ENCODE measurements at places on chromosomes 7 and 10.

DNA sequence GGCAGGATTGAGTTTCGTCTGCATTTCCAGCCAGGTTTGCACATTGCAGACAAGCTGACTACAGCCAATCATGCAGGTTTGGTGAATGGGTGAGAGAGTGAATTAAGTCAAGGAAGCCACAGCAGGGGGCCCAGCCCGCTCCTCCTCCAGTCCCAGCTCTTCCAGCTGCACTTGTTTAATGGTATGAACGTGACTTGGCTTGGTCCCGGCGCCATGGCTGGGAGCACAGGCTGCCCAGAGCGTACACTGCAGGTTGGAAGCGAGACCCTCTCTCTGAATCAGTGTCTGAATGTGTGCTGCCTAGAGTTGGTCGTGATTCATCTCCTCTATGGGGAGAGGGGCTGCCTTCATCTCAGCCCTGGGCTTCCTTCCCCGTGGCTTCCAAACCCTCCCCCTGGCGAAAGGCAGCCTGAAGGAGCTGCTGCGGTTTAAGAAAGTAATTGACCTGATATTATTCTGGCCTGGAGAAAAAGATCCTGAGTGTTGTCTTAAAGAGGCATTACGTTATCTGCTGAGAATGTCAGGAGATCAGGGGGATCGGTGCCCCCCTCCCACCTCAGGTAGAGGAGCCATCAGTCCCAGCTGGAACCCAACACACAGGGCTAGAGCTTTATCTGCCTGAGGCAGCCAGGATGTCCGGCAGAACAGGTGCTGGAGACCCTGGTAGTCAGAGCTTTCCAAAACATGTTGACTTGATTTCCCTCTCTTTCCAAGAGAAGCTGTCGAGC is 132.1 kb downstream of the COL26A1 start:
- no peak for DNase-seq

DNA sequence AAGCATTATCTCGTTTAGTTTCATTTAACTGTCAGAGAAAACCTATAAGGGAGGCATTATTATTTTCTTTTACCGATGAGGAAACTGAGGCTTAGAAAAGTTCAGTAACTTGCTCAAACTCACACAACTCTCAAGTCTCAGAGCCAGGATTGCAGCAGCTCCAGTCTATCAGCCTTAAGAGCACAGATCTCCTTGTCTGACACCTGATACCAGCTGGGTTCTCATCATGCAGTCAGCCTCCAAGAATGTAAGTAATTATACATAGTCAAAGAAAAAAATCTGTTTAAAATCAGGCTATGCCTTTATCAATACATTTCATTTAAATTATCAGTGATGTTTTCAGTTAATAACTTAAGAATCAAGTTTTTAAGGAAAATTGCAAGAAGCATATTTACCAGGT is 236.6 kb upstream of the TCF7L2 start:
- no peak for DNase-seq

- DNase-seq, result no peak
These were observed 26.8 kb upstream of the HDAC9 start for GRCh38 chr7:18468795-18469194.

GRCh38 chr10:80485076-80485945 is 31.2 kb downstream of the TSPAN14 start:
- DNase-seq, result no peak

GRCh38 chr7:131933751-131934289 is 377.4 kb upstream of the PODXL start:
- no peak for DNase-seq

GRCh38 chr7:16040346-16040745 is 353.9 kb upstream of the MEOX2 start:
- no peak for DNase-seq

DNA sequence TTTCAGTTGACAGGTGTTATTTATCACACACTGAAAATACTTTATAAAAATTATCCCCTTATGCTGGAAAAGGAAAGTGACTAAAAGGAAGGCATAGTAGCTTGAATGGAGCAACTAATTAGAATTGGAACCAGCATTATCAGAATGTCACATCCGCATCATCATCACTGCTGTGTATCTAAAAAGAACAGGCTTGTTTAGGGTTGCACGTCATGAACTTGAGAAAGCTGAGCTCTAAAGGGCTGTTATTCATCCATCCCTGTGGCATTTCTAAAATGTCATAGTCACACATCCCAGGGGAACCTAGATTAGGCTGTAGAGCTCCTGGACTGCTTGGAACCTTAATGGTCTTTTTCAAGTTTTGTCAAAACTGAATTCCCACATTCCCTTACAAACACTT is 54.4 kb downstream of the KLHDC10 start:
- DNase-seq, result no peak

DNA sequence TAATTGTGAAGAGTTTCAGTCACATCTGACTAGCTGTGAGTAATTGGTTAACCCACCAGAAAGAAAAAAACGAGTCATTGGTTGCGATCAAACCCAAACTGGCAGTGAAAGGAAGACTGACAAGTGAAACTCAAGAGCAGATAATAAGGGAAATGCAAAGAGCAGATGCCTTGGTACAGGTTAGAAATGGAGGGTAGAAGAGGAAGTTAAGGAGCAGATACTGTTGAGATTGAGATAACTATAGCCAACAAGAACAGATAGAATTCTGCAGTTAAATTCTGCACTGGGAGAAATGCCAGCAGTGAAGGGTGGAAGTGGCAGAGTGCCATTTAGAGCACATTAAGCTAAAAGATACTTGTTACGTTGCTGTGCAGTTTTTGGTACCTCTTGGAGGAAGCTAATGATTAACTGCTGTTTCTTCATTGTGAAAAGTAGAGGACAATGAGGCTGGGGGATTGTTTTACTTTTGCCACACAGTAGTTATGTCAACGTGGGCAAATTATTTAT is 65.8 kb downstream of the CDK13 start:
- DNase-seq, result peak; percentile 74

- DNase-seq, result peak; percentile 18
These were observed 79.7 kb downstream of the FOXL3 start for GRCh38 chr7:369476-370258.

- DNase-seq, result no peak
These were observed 59.1 kb downstream of the CH25H start for GRCh38 chr10:89148061-89148460.

- DNase-seq, result no peak
These were observed 5.9 kb upstream of the HMX2 start for GRCh38 chr10:123141791-123142700.

- peak; percentile 88 for DNase-seq
These were observed at the start of gene HOXA4 for GRCh38 chr7:27130540-27131389. TSS of gene HOXA4 (minus strand) at chr7:27130757. CDS start at chr7:27130733, 24 bp downstream.

GRCh38 chr7:48755061-48755555 is 169.2 kb upstream of the CDC14C start:
- DNase-seq, result no peak

DNA sequence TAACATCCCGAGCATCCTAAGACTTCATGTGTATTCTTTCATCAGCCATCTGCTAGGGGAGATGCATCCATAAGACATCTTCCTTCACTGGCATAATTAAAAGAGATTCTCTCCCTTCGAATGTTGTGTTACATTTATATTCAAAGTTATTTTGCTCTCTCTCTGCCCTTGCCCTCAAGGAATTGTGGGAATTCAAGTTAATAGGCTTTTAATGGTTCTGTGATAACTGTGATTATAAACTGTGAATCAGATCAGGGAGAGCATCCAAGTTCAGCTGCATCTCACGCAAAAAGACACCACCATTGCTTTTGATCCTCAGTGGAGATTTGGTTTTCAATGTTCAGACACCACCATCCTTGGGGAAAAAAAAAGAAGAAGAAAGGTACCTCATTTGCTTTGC is 9.2 kb upstream of the TEX36 start:
- DNase-seq, result no peak

DNA sequence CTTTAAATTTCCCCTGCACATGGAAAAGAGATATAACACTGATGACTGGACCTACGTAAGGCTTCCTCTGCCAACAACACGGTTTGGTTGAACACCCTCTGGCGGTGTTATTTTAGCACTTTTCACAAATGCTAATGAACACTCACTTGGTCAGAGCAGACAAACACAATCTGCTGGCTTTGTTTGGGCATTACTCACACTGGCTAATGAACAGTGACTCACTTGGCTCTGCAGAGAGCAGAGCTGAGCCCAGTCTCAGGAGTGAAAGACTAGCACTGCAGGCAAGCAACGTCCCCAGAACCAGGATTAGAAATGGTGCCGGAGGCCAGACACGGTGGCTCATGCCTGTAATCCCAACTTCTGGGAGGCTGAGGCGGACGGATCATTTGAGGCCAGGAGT is 430.8 kb downstream of the PLXNA4 start:
- no peak for DNase-seq

DNA sequence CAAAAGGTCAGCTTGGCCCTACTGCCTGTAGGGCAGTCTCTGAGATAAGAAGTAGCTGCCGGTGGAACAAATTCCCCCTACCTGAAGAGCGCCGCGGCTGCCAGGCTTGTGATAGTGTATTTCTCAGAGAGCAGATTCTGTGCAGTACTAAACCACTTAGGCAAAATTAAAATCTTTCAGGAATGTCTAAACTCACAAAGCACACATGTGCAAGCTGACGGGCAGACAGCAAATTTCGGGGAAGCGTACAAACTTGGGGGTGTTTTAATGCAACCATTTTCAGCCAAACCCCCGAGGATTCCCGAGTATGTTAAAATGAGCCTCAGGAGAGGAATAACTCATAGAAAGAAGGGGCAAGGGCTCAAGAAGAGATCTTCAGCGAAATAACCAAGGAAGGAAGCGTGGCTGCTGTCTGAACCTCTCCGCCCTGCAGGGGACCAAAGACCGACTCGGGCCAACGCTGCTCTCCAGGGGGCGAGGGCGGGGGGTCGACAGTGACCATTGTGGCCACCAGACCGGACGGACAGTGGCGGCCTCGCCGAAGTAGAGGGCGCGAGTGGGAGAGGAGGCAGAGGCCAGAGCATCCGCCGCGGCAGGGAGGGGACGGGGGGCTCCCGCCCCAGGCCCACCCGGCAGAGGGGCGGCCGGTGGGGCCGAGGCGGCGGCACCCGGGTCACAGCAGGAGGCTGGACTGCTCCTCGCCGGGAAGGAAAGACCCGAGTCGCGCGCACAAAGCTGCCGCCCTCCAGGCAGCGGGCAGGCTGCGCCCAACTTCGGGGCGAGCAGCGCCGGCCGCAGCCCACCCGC is 819 bp downstream of the HYCC1 start:
- peak; percentile 56 for DNase-seq

GRCh38 chr10:600234-600633 is 89.2 kb downstream of the DIP2C start:
- no peak for DNase-seq

DNA sequence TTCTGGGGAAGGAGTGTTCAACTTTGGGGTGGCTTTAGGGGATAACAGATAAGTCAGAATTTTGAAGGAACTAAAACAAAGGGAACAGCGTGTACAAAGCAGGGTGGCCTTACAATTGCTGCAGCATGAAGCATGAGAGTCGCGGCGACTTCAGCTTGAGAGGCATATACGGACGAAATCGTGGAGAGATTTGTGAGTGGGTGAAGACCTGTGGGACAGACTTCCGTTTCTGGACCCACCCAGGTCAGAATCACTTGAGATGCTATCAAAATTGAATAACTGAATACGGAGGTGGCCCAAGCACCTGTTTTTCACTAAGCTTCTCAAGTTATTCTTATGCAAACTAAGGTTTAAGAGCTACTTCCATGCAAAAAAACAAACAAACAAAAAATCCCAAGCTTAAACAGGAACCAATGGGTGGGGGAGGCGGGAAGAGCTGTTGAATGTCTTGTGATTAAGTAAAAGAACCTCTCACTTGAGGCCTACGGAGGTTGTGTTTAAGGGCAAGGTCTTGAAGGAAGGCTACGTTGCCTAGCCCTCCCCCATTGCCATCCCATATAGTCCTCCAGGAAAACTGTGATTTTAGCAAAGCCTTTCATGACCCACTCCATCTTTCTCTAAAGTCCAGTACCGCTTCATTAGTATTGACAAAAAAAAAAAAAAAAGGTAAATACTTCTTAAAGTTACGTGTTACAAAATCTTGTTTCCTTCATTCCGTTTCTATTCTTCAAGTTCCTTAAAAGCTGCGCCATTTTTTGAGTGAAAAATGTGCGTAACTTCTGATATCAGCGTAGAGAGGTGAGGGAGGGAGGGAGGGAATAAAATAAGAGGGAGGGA is 1.3 kb upstream of the TRIM24 start:
- no peak for DNase-seq

- DNase-seq, result peak; percentile 13
These were observed 3.3 kb upstream of the OPN4 start for GRCh38 chr10:86651021-86651471.

DNA sequence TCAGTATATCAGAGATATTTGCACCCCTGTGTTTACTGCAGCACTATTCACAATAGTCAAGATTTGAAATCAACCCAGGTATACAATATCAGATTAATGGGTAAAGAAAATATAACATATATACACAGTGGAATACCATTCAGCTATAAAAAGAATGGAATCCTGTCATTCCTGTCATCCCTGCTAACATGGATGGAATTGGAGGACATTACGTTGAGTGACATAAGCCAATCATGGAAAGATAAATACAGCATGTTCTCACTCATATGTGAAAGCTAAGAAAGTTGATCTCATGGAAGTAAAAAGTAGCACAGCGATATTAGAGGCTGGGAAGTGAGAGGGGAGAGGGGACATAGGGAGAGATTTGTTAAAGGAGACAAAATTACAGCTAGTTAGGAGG is 171.0 kb downstream of the ARL5B start:
- DNase-seq, result no peak

DNA sequence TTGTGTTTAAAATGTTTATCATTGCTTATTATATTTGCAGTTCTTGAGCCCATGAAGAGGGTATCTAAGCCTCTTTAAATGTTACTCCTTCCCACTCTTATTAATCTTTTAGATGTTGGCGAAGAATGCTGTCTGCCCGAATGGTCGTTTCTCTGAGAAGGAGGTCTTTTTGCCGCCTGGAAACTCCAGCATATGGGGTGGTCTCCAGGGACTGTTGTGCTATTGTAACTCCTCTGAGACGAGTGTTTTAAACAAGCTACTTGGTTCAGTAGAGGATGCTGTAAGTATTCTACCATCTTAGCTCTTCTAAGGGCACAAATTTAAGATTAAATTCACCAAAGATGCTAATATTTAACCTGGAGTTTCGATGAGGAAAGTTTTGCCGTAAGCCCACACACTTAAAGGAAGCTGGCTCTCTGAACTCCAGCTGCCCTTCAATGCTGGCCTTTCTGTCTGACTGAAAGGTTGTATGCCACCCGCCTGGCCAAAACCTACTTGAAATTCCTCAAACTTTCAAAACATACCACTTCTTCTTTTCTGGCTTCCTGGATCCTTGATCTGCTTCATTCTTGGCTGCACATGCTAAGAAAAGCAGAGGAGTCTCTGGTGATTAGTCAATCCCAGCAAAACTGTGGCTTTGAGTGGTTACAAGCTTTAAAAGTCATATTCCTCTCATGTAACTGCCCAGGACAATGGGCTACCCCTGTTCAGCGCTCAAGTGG is 74.7 kb downstream of the ABCA13 start:
- no peak for DNase-seq

DNA sequence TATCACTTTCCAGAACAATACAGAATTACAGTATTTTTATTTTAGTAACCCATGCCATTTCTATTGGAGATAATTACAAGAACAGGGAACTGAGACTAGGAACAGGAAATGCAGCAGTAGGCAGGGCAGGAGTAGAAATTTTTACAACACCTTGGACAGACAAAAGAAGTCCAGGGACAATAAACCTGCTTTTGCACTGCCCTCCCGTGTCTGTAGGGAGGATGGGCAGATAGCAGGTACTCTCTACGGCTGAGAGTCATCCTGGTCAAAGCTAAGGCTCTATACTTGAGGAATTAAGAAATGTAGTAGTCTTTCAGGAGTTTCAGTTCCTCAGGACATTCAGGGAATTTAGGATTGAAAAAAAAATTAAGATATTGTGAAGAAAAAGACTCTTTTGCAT is 63.4 kb downstream of the VAX1 start:
- DNase-seq, result no peak
